NCI-H774 (cell line): ENCODE measurements at places on chromosomes 16 and 17.

DNA sequence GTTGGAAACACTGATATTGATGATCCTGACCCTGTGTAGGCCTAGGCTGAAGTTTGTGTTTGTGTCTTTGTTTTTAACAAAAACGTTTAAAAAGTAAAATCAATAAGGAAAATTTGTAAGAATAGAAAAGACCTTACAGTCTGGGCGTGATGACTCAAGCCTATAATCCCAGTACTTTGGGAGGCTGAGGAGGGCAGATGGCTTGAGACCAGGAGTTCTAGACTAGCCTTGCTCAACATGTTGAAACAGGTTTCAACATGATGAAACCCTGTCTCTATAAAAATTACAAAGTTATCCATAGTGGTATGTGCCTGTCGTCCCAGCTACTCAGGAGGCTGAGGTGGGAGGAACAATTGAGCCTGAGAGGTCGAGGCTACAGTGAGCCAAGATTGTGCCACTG, 18.3 kb upstream of the TOM1L1 start:
- no peak for DNase-seq

DNA sequence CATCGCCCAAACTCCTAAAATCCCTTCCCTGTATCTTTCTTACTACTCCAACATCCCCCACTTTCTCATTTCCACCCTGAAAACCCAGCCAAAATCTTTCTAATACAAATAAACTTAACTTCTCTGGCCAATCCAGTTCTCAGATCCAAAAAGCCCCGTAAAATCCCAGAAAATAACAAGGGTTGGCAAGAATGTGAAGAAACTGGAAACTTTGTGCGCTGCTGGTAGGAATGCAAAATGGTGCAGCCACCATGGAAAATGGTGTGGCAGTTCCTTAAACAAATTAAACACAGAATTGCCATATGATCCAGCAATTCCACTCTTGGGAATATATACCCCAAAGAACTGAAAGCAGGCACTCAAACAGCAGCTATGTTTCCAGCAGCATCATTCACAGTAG, 24.1 kb downstream of the LRRC75A start:
- DNase-seq, result no peak

DNA sequence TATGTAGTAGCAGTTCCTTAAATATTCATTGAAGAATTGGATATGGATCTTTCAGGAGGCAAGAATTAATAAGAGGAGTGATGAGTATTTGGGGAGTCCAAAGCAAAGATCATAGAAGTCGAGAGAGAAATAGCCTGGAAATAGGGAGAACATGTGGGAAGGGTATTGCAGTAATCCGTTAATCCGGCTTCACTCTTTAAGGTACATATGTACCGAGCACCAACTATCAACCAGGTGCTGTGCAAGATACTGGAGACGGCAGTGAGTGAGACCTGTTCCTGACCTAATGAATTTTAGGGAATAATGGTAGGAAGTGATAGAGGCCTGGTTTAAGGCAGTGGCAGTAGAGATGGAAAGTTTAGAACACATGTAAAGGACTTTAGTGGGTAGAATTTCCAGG, 1.1 kb downstream of the ELP5 start:
- no peak for DNase-seq

GRCh38 chr17:41396996-41397660, at the start of gene KRT31:
KRT31 (minus strand) TSS chr17:41397608; CDS start chr17:41397539, 69 bp downstream.
- no peak for DNase-seq

DNA sequence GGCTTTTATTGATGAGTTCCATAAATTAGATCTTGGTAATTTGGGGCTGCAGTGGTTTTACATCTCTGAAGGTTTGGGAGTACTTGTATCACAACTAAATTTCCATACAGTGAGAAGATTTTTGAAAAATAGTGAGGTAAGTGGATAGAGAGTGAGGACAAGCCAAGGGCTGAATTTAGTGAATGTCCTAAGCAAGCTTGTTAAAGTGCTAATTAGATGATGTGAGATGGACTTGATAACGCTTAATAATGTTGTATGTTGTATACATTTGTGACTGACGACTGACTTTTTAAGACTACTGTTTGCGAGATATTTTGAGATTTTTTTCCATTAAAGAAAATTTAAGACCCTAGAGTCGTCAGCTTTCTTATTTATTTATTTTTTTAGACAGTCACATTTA, 3.9 kb downstream of the NFATC3 start:
- DNase-seq, result no peak

DNA sequence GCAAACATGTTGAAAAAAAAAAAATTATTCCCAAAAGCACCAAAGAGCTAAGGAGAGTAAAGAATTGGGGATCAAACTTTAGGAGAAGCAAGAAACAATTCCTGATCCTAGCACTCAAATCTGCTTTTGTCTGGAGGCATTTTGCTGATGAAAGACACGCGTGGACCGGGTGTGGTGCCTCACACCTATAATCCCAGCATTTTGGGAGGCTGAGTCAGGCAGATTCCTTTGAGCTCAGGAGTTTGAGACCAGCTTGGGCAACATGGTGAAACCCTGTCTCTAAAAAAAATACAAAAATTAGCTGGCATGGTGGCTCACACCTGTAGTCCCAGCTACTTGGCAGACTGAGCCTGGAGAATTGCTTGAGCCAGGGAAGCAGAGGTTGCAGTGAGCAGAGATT, 35.4 kb downstream of the ZFP90 start:
- no peak for DNase-seq

GRCh38 chr17:42999003-42999525, 845 bp downstream of the RPL27 start:
- no peak for DNase-seq

DNA sequence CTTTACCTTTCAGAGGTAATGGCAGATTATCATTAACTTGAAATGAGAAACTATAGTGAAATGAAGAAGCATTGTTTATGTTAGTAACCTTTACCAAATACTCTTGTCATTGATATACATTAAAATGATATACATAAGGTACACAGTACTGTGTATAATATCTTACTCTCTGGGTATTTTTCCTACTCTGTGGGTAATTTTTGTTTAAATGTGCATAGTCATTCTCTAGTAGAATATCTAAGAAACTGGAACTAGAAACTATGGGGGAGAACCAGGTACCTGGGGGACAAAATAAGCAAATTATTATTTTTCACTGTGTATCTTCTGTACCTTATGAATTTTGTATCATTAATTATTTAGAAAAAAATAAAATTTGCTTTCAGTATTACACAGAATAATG, 20.6 kb upstream of the PHAF1 start:
- no peak for DNase-seq

DNA sequence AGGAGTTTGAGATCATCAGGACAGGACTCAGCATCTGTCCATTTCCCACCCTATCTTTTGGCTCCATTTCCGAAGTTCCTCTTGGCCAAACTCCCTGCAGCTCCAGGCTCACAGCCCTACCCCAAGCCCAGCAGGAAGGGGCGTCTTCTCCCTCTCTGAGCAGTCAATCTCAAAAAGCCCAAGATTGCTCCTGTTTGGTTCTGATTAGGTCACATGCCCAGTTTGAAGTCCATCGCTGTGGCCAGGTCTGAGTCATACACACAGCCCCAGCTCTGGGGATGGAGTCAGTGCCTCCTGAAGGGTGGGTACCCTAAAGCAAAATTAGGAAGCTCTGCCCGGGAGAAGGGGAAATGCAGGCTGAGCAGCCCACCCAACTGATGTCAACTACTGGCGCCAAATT, 23.9 kb downstream of the SNX20 start:
- DNase-seq, result no peak

DNA sequence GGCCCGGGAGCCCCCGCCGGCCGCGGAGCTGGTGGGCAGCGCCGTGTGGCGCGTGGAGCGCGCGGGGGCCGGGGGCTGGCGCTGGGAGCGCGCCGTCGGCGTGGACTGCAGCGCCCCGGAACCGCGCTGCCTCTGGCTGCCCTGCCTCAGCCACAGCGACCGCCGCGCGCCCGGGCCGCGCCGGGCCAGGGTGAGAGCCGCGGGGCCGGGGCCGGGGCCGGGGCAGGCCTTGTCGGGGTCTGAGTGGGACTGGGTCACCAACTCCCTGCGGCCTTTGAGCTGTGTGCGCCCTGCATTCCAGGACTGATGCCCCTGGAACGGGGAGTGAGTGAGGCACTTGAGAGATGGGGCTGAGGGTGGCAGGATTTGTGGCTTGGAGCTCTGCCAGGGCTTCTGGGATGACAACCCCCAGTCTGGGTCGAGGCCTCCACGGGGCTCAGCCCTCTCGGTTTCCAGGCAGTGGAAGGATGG, 25.7 kb downstream of the ARHGAP23 start:
- no peak for DNase-seq

- no peak for DNase-seq
Observed at GRCh38 chr17:65783845-65784334, 222.4 kb upstream of the AXIN2 start.

- DNase-seq, result no peak
Observed at GRCh38 chr16:3115561-3115960, 3.2 kb downstream of the ZNF205 start.

- no peak for DNase-seq
Observed at GRCh38 chr16:88792078-88792550, 7.1 kb upstream of the PIEZO1 start.

GRCh38 chr17:77548967-77549366, 408.2 kb downstream of the SEC14L1 start:
- DNase-seq, result no peak

DNA sequence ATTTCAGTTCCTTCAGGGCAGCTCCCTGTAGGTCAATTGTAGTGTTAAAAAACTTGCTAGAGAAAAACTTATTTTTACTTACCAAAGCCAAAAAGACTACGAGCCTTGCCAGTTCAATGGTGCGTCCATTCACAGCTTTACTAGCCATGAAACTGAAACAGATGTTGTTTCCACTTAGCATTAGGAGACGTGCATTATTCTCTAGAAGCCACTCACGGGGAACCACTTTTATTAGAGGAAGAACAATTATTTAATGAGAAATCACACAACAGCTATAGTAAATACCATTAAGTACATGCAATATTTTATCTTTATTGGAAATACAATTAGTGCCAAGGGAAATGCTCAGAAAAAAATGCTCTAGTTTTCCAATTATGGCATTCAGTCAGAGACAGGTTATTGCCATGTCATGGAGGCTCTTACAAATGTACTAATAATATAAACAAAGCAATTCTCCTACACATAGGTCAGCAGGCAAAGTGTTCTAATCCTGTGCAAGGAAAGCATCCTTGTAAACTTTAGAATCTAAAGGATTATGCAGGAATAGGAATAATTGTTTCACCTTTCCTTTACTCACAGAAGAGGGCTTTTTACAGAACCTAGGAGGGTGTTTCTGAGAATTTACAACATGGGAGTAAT, 17.4 kb downstream of the LASP1NB start:
- peak; percentile 48 for DNase-seq

- no peak for DNase-seq
Observed at GRCh38 chr17:19336938-19337711, 25.4 kb downstream of the B9D1 start.

DNA sequence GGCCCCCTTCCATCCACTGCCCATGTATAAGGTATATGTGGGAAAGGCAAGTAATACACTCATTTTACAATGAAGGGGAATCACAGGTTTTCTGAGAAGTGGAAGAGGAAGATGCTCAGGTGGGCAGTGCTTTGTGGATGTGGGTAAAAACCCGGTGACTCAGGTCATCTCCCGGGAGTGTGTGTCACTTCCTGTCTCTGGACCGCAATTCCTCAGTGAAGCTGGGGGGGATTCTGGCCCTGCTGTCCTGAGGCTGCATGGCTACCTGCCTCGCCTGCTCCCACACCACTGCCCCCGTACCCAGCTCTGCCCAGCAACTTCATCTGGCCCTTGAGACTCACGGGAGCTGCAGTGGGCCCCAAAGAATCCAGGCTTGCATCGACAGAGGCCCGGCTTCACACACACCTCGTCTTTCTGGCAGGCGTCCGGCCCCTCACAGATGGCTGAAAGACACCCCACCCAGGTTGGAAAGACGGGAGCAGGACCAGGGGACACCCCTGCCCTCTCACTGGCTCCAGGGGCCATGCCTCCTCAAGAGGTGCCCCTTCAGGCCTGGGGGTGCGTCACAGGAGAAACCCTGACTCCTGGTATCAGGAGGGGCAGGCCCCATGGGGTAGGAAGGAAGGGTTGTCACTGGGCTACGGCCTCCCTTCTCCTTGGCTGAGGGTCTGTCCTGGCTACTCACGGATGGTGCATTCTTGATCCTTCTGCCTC, 882 bp downstream of the SCARF1 start:
- no peak for DNase-seq

- no peak for DNase-seq
Observed at GRCh38 chr16:67719778-67720144, 645 bp upstream of the GFOD2 start.

DNA sequence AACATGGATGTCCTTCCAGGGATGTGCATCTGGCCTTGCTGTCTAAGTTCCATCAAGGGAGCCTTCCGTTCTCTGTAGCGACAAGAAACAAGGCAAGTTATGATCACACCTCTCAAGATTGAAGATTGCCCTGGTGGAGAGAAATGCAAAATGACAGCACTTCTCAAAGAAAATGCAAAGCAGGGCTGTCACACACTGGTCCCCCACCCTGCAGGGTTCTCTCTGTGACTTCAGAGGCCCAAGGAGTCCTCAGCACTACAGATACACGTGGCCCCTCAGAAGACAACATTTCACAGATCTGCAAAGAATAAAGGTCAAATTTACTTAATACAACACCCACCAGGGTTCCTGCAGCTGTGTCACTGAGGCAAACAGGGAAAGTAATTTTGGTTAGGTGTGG, 60.7 kb upstream of the TEX2 start:
- no peak for DNase-seq

DNA sequence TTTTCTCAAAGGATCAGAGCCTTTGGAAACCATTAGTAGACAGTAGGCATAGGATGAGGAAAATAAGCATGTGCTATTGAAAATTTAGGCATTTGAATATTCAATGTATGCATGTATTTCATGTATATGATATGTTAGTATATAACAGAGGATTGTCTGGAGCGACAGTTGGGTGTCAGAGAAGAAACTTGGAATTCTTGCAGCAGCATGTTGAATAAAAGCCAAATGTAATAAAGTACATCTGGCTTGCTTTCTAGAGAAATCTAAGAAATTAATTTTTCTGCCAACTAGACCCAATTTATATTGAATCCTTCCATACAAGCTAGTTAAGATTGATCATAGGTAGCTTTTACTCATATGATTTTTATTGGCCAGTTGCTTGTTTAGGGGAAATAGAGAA, 578.8 kb downstream of the CDH11 start:
- no peak for DNase-seq

DNA sequence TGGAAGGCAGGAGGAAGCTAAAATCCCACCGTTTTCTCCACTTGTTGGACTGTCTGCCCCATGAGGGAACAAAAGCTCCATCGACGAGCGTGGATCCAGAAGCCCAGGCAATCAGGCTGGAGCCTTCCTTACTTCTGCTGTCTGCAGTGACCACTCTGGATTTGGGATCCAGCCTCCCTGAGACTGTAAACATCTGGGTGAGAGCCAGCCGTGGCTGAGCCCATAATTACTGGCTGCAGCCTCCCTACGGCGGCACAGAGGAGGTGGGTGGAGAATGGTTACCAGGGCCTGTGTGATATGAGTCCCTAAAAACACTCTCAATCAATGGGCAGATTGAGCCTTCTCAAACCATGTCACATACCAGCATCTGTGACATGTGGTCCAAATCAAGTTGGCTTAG, 158.2 kb downstream of the FOXL1 start:
- no peak for DNase-seq

GRCh38 chr17:81486199-81486810, 26.3 kb downstream of the ACTG1 start:
- DNase-seq, result no peak
